Brain pericyte (primary cell): ENCODE measurements at places on chromosomes 13 and 19.
A peak's percentile ranks its signal among the peaks of the same experiment; 100 is the strongest.

GRCh38 chr13:75395066-75395465, 86.9 kb downstream of the TBC1D4 start:
- DNase-seq: no peak

DNA sequence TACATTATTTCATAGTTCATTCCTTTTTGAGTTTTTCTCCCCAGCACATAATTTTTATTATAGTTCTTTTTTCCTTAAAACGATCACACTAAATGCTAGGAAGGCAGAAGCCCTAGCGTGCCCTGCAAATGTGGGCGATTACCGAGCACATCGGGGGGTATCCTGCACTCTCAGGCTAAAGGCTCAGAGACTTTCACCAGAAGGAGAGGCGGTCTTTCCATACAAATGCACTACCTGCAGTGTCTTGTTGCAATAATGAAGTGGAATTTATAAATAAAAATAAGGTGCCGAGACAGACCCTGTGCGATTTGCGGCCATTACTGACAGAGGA, 29.3 kb upstream of the SPACA7 start:
- DNase-seq: no peak

DNA sequence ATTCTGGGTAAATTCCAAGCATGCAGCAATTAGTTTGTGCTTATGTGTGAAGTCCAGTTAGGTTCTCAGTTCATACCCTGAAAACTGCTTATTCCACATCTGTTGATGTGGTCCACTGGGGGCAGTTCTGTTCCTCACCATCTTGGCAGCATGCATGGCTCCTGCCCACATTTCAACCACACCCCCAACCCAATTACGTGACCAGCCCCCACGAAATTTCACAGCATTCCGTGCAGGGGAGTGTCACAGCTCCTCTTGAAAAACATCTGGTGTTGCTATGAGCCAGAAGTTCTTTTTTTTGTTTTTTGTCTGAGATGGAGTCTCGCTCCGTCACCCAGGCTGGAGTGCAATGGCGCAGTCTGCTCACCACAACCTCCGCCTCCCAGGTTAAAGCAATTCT, 9.1 kb upstream of the ERVK3-1 start:
- no peak for DNase-seq

GRCh38 chr19:30888937-30889336, 460.3 kb downstream of the TSHZ3 start:
- DNase-seq: no peak

DNA sequence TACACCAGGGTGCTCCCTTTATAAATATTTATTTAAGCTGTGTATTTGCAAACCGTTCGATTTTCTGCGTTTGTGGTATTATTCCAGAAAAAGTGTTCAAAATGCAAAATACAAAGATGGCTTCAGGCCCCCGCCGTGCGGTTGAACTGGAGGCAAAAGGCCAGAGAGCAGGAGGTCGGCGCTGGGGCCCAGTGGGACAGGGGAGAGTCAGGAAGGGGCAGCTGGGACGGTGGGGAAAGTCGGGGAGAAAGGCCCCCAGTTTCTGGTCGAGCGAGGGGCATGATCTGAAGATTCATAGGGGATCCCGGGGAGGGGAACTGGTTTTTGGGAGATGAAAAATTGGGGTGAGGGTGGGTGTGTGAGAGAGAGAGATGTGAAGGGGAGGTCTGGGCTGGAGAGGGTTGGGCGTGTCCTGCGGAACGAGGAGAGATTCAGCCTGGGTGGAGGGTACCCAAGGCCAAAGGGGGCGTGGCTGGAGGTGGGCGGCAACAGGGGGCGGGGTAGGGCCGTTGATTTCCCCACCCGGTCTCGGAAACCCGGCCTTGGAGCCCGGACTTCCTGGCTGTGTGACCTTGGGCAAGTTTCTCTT, 678 bp downstream of the ISOC2 start:
- no peak for DNase-seq

DNA sequence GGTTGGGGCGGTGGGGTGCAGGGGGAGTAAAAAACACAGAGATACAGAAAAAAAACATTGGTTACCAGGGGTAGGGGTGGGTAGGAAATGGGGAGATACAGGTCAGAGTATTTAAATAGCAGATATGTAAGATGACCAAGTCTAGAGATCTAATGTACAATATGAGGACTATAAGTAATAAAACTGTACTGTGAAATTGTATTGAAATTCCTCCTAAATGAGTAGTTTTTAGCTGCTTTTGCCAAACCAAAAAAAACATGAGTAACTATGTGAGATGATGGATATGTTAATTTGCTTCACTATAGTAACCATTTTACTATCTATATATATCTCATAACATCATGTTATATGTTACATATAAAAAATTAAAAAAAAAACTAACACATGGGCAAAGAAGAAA, 29.6 kb downstream of the VWA8 start:
- no peak for DNase-seq

DNA sequence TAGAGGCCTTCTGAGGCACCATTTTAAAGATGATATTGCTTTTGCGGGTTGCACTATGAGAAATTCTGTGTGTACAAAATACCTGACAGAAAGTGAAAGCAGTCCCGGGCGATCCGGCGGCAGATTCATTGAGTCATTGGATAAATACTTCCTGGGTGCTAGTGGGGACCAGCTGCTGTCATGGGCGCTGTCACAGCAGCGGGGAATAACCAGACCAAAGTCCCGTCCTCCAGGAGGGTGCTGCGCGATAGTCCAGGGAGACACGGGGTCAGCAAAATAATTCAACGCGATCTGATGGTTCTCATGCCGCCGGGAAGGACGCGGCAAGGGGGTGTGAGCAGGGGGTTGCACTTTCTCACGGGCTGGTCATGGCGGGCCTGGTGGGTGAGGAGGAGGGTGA, 13.5 kb downstream of the ZFR2 start:
- DNase-seq: no peak

DNA sequence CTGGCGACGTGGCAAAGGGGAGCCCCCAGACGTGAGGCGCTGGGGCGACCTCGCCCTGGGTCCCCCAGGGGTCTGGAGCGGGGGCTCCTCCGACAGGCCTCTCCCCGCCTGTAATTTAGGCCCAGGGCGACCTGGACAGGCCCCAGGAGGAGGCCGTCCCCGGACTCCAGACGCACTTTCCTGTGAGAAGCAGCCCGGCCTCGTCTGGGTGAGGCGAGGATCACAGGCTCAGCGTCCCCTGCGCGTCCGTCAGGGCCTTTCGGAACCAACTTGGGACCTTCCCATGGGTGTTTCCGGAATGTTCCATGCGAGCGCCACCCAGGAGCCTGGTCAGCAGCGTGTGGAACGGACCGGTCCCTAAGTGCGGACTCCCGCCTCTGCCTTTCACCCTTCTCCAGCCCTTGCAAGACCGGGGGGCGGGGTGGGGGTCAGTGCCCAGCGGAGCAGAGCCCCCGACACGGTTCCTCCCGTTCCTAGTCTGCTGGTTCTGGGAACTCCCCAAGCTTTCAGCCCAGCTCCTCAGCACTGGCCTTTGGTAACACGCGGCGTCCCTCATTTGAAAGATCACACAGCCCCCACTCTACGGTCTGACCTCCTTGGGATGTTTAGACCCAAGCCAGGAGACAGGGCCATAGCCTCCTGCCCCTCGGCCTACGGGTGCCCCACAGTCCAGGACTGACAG, 1.1 kb upstream of the GRTP1 start:
- no peak for DNase-seq

DNA sequence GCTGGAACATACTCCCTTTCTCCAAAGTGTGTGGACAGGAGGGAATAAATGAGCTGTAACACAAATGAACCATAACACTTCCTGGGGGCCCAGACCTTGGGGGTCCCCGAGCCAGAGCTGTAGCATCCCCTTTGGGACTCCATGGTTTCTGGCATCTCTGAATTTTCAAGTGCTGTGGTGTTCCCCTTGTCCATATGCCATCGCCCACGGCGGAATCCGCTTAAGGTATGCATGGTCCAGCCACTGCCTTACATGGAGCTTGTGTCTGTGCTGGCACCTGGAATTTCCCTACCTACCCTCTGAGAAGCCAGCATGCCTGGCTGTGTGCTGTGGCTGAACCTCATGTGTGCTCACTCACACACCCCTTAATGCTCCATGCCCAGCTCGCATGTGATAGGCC, 943.6 kb downstream of the SLITRK1 start:
- no peak for DNase-seq

DNA sequence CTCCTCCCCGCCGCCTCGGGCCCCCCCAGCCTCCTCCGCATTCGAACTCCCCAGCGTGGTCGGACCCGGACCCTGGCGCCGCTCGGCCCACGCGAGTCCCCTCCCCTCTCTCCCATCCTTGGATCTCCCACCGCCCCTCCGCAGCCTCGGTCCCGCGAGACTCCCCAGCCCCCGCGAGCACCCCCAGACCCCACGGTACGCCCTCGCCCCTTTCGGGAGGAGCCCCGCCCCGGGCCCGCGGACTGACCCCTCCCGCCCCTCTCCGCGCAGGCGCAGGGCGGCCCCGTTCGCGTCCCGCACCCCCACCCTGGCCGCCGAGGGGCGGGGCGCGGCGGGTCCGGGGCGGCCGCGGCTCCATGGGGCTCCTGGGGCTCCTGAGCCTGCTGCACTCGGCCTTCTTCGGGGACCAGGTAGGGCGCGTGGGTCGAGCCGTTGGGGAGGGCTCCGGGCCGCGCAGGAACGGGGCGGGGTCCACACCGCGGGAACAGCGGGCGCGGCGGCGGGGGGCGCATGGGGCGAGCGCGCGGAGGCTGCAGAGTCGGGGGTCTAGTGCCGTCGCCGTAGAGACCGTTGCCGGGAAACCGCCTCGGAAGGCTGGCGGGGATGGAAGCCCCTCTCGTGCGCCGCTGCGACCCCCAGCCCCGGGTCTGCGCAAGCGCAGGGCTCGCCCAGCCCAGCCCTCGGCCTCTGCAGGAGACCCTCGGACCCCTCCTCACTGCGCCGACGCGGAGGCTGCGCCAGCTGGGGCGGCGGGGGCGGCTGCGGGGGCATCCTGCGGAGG, 3.8 kb upstream of the APC2 start:
- no peak for DNase-seq

- DNase-seq: no peak
Measured at GRCh38 chr19:29978080-29978479, 36.0 kb downstream of the URI1 start.

DNA sequence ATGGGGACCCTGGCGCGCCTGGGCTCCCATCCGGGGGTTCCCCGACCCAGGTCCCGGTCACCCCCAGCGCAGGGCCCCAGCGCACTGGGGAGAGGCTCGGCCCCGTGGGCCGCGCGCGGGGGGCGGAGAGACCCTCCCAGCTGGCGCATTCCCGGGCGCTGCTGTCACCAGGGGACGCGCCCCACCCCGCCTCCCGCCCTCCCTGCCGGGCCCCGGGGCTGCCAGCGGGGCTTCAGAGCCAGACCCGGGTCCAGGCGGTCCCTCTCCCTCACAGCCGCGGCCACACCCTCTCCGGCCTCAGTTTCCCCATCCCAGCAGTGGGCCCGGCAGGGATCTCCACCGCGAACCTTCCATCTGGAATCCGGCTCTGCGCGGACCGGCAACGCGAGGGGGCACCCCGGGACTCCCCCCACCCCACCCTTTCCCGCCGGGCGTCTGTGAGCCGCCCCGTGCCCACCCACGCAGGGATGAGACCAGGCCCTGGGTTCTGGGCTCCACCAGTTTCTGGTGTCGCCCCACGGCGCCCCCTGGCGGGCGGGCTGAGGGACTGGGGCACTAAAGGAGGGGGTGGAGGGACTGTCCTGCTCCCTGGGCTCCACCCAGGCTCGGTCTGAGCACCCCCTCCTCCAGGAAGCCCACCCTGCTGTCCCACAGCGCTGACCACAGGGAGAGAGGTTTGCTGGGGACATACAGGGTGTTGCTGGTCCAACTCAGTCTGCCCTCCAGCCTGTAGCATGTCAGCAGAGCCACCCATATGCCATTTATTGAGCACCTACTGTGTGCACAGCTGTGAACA, 878 bp upstream of the ADAMTSL5 start:
- no peak for DNase-seq

- no peak for DNase-seq
Measured at GRCh38 chr19:54462047-54462654, 1.4 kb downstream of the LENG9 start.

GRCh38 chr19:28977826-28978225, 235.1 kb downstream of the UQCRFS1 start:
- DNase-seq: no peak

DNA sequence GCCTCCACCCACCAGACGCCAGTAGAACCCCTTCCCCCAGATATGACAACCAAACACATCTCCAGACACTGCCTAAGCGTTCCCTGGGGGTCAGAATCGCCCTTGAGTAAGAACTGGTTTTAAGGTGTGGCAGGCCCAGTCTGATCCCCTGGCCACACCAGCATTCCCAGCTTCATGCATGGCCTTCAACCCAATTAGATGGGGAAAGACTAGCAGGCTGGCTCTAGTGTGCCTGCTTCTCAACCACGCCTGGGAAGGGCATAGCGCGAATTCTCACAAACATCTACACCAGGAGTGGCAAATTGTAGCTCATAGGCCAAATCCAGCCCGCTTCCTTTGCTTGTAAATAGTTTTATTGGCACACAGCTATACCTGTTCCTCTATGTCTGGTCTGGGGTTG, 13.6 kb downstream of the HAUS8 start:
- no peak for DNase-seq

- DNase-seq: no peak
Measured at GRCh38 chr19:15378534-15379082, 979 bp downstream of the AKAP8 start.

DNA sequence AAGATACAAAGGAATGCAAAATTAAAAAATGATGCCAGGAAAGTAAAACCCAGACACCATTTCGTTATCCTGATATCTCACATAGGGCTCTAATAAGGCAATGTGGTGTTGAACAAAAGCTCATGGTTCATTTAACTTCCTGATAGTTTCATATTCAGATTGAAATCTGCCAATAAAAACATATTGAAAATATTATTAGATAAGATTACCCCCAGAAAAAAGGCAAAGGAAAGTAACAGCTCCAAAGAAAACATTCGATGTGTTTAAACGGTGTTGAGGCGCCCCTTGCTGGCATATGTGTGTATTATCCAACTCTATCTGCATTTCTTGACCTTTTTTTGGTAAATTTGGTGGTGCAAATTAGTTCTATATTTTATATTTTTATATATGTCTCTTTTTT, 75.9 kb downstream of the ESD start:
- peak; percentile 7 for DNase-seq

GRCh38 chr19:32165750-32166149, 179.7 kb upstream of the ZNF507 start:
- DNase-seq: no peak

GRCh38 chr19:3398900-3399278, 32.5 kb downstream of the NFIC start:
- DNase-seq: no peak

GRCh38 chr19:8334458-8335342, 8.4 kb downstream of the KANK3 start:
- no peak for DNase-seq

DNA sequence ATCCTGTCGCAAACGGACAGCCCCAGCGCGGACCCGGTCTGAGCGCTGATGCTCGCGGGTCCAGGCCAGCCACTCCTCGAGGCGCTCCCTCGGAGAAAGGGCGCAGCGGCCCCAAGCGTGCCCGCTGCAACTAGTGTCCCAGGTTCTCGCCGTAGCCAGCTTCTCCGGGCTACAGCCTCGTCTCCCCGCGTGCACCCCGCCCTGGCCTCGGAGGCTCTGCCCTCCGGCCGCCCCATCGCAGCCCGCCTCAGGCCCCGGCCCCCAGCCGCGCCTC, 487 bp downstream of the FLT1 start:
- no peak for DNase-seq

- no peak for DNase-seq
Measured at GRCh38 chr13:110127986-110128511, 178.9 kb downstream of the COL4A1 start.
